Activated CD8-positive, alpha-beta memory T cell treated with anti-CD3 and anti-CD28 coated beads for 4 hours (primary cell): ENCODE measurements at places on chromosomes 4 and X.

GRCh38 chr4:16026160-16026761 lies 57.6 kb downstream of the PROM1 start:
- DNase-seq = no peak

GRCh38 chr4:80312124-80312523 lies 23.4 kb upstream of the CFAP299 start:
- no peak for DNase-seq

DNA sequence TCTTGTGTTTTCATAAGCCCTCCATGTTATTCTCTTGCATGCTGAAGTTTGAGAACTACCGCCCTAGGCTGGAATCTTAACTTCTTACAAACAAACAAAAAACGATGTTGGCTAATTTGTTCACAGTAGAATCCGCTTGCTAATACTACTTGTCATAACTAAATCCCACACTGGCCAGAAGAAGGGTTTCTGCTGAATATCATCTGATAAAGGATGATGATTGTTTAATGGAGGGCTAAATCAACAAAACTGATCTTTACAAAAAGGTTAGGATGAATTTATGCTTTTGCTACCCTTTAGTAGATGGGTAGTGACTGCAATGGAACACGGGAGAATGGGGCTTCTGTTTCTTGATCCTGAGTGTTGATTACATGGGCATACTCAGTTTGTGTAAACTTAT lies 42.3 kb downstream of the SPATA4 start:
- DNase-seq = no peak

DNA sequence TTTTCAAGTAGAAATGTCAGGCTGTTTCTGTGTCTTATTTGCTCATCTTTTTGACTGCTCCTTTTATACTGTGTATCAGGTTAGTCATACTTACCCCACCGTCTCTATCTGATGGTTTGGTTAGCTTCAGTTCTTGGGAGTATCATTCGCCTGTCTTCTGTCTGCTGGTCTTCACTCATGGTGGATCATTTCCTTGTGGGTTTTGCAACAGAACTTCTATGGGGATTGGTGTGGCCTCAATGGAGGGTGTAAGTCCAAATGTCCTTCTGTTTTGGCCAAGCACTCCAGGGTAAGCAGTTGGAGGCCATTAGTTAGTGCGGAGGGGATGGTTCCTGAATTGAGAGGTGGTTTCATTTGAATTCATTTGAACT lies 7.2 kb downstream of the ABCD1 start:
- no peak for DNase-seq

DNA sequence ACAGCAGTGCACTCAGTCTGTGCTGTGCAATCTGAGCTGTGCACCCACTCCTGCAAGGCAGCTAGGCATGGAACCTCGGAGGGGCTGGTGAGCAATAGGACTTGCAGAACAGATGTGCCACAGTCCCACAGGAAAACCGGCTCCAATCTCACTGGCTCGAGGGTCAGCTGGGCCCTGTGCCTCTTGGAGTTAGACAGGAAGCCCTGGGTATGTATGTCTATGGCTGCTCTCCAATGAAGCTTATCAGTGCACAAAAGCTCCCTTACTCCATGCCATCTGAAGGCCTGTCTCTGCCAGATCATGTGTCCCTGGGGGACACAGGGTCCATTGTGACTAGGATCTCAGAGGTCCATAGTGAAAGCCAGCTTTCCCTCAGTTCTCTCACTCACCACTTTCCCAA lies 335.8 kb downstream of the SH3BGRL start:
- DNase-seq = no peak

- no peak for DNase-seq
These were observed 978 bp upstream of the HS3ST1 start for GRCh38 chr4:11429699-11430045.

- DNase-seq = no peak
These were observed 132.7 kb downstream of the ARHGAP24 start for GRCh38 chr4:85607624-85608023.

- no peak for DNase-seq
These were observed 129.2 kb downstream of the FAM53A start for GRCh38 chr4:1554876-1555265.

DNA sequence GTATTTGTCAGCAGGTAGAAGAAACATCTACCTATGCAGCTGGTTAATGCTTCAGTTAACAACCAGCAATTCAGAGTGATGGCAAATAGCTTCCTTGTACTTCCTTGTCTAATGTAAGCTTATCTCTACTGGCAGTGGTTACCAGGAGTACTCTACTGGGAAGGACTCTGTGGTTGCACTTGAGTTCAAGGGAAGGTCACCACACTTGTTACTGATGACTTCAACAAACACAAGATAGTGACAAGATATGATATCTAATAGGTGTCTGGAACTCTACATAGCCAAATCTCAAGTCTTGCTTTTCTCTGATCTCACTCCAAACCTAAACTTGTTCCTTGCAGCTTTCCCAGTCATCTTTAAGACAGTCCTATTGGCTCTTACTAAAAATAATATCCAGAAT lies 1644.9 kb upstream of the TENM3 start:
- DNase-seq = no peak

- no peak for DNase-seq
These were observed 140.0 kb downstream of the DCK start for GRCh38 chr4:71133491-71133890.

GRCh38 chr4:2962614-2963174 lies 512 bp downstream of the NOP14 start:
- DNase-seq = no peak

- DNase-seq = no peak
These were observed 45.2 kb downstream of the PHKA2 start for GRCh38 chrX:18938710-18939109.

- no peak for DNase-seq
These were observed 669.6 kb upstream of the PCDH10 start for GRCh38 chr4:132479543-132479942.

GRCh38 chr4:113674733-113675132 lies 86.8 kb downstream of the CAMK2D start:
- DNase-seq = no peak

GRCh38 chrX:42686296-42686695 lies 91.7 kb downstream of the PPP1R2C start:
- no peak for DNase-seq

DNA sequence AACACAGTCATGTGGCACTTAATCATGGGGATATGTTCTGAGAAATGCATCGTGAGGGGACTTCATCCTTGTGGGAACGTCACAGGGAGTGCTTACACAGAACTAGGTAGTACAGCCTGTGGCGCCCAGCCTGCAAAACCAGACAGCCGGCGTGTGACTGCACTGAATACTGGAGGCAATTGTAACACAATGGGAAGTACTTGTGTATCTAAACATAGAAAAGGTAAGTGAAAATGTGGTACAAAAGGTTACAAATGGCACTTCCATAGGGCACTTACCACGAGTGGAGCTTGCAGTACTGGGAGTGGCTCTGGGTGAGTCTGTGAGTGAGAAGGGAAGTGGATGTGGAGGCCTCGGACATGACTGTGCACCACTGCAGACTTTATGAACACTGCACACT lies 5.2 kb downstream of the TLR3 start:
- DNase-seq = no peak

- DNase-seq = no peak
These were observed 1.9 kb downstream of the ANK2 start for GRCh38 chr4:113051361-113051760.

GRCh38 chr4:102787096-102787881 lies 26.5 kb upstream of the MANBA start:
- DNase-seq = no peak

DNA sequence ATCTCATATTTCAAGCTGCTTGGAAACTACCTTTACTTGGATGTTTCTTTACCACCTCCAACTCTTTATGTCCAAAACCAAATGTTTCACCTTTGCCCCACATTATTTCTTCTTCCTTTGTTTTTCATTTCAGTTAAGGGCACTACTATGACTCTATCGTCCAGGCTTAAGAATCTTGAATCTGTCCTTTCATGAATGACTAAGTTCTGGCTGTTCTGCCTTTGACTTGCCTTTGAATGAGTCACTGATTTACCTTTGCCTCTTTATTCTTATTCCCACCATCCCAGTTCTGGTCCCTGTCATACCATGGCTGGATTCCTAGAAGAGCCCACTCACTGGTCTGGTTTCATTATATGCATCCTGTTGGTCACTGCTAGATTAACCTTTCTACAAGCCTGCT lies 30.6 kb upstream of the PLAC1 start:
- no peak for DNase-seq

DNA sequence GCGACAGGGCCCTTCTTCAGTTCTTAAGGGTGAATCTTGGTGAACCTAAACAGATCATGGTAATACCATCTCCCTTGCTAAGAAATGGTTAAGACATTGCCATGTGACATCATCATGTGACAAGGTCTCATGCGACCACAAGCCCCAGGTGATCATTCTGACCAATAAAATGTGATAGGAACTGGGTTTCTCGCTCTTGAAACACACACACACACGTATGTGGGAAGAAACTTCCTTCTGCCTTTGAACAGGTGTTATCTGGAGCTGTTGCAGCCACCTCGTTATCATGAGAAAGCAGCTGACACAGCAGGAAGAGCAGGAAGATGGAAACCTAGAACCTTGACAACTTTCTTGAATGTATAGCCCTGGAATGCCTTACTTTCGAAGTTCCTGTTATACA lies 10.2 kb downstream of the SOD3 start:
- DNase-seq = no peak

- no peak for DNase-seq
These were observed 474.8 kb downstream of the ZNF674 start for GRCh38 chrX:46070421-46070820.

DNA sequence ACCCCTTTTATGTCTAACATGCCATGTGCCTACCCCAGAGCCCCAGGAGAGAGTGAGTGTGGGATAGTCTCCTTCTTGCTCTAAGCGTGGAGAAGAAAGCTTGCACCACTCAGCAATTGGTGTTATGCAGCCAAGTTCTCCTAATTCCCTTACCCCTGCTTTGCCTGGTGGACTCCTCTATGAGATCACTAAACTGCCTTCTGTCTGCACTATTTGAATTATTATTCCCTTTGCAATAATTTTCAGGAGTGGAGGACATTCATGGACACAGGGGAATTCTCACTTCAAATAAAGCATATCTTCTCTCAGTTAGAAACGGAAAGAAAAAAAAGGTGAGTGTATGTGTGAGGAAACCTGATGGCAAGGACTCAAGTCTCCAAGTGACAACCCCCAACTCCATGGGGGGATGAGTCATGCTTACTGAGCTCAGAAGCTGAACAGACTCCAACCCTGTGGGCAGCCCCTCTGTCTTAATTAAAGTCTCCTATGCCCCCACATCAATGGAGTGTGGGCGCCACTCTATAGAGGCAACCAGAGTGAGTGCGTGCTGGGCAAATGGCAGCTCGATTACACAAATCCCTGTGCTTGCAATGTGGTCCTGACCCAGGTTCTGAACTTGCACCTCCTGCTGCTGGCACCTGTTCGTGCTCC lies 381.9 kb downstream of the RAB28 start:
- no peak for DNase-seq

GRCh38 chr4:20391198-20391597 lies 139.5 kb downstream of the SLIT2 start:
- no peak for DNase-seq
